ENCODE measurements at places on chromosomes 3 and 15.

DNA sequence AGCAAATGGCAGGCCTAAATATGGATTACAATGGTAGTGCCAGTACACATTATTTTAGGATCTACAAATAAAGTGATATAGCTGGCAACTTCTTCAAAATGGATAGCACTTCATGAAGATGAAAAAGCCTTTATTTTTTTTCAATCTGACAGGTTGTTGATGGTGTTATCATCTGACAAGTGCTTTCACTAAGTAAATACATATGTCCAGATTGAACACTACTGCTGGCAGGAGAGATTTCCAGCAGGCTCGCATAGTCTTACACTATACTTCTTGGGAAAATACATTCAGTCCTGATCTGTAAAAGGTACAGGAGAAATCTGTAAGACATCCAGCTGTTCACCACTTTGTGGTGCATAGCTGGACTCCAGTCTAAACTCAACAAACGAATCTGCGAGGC, 50.9 kb upstream of the ALCAM start:
- DNase-seq = no peak

- no peak for DNase-seq
Observed at GRCh38 chr15:95698951-95699350, 631.5 kb upstream of the NR2F2 start.

GRCh38 chr15:76206325-76206976, 104.8 kb downstream of the ETFA start:
- DNase-seq = no peak

DNA sequence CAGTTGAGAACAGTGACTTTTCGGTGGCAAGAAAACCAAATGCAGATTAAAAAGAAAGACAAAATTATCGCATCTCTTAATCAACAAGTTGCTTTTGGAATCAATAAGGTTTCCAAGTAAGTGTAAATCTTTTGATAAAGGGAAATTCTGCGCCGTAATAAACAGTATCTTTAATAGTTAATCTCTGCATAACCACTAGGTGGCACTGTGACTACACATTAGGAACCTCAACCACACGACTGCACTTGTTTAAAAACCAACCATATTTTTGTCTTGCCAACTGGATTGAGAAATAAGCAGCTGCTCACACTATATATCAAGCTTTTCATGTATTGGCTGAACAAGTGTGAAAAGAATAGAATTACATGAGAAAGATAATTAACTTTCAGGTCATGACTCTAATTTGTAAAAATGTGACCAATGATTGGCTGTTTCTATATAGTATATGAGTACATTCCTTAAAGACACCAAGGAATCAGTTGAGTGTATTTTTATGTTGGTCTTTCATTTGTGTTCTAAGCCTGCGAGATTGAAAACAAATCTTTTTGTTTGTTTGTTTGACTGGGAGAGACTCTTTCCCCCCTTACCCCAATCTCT, 72.7 kb downstream of the DZIP3 start:
- DNase-seq = peak; percentile 4

GRCh38 chr3:24595796-24596195, 101.1 kb upstream of the THRB start:
- no peak for DNase-seq

DNA sequence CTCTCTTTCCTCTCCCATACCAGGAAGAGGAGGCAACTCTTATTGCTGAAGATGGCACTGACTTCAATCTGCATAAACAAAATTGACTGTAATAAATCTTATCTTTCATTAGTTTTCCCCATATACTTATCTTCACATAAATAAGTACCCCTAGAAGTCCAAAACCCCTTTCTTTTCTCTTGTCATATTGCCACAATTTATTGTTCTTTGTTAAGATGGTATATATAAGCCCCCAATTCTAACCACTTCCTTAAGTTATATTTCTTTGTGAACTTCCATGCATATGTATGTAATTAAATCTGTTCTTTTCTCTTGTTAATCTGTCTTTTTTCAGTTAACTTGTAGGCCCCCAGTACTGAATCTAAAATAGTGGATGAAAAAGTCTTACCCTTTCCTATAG, 68.8 kb downstream of the TNIK start:
- no peak for DNase-seq

GRCh38 chr3:150232992-150233451, 175.1 kb upstream of the TSC22D2 start:
- DNase-seq = no peak

- peak; percentile 53 for DNase-seq
Observed at GRCh38 chr3:50602595-50603191, 8.9 kb downstream of the CISH start.

DNA sequence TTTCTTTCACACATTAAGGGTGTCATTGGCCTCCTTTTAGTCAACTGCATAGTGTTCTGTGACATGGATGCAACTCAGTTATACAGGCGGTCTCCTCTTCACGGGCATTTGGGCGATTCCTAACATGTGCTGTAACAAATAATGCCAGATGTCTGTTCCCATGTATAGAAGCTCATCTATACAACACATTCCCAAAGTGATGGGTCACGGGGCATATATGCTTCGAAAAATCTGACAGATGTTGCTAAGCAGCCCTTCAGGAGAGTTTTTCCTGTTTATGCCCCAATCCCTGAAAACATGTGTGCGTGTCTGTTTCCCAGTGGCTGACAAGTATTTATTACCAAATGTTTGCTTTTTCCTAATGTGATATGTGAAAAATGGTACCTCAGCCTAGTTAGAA, 25.8 kb downstream of the LRRK1 start:
- DNase-seq = no peak

DNA sequence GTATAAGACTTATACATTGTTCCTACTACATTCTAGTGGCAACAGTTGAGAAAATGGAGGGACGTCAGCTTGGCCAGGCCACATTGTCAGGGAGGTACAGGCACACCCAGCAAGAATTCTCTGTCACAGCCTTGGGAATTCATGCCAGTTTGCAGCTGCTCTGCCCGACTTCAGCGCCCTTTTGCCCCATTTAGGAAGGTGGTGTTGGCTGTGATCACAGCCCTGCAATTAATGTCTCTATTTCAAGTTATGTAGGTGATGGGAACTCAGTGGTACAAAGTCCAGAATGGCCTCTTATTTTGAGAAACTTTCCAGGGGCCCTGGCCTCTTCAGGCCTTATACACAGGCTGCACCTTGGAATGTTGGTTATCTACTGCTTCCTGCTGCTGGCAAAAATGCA, 26.7 kb downstream of the AMOTL2 start:
- DNase-seq = no peak
